Memory B cell (primary cell): ENCODE measurements at places on chromosomes 6 and 20.

DNA sequence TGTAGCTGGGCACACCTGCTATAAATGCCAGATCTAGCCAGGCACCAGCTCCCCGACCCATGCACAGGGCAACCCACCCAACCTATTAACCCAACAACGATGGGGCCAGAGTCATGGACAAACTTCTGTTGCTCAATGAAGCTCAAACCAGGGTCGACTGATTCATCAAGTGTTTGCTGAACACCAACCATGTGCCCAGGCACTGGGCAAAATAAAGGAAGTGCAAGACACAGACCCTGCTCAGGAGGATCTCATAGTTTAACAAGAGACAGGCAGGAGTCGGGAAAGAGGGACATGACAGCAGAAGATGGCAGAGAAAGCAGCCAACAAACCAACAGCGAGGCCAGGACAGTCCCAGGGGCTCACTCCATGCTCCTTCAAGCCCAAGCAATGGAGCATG is 18.8 kb downstream of the KCNK5 start:
- no peak for DNase-seq

DNA sequence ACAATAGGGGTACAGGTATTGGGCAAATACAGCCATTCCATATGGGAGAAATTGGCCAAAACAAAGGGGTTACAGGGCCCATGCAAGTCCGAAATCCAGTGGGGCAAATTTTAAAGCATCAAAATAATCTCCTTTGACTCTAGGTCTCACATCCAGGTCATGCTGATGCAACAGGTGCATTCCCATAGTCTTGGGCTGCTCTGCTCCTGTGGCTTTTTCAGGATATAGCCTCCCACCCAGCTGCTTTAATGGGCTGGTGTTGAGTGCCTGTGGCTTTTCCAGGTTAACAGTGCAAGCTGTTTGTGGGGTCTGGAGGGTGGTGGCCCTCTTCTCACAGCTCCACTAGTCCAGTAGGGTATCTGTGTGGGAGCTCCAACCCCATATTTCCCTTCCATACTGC is 607.1 kb downstream of the MEI4 start:
- DNase-seq, result no peak

DNA sequence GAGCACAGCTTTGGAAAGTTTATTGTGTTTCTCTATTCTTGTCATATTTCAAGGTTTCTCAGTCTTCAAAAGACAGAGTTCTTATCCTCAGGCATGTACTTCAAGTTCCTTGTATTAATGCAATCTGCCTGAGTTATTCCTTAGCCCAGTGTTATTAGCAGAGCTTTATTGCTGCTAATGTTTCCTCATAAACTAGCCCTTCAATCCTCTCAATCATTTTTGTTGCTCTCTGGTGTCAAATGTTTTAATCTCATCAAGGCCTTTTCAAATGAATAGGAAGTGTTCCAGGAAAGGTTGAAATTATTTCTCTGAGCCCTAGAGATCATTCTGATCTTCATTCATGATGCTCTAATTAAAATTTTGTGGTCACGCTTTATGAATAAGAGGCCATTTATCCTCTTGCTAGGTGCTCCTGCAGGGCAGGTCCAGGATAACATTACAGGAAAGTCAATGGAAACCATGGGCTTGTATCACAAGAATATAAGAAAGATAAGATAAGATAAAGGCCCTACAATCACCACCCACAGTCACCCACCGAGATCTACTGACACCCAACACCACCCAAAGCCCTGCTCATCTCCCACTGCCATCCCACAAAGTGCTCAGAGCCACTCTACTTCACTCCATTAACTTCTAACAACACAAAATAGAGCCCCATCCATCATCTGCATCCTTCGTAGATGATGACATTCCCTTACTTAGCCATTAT is 125.9 kb downstream of the COL9A1 start:
- DNase-seq, result no peak

DNA sequence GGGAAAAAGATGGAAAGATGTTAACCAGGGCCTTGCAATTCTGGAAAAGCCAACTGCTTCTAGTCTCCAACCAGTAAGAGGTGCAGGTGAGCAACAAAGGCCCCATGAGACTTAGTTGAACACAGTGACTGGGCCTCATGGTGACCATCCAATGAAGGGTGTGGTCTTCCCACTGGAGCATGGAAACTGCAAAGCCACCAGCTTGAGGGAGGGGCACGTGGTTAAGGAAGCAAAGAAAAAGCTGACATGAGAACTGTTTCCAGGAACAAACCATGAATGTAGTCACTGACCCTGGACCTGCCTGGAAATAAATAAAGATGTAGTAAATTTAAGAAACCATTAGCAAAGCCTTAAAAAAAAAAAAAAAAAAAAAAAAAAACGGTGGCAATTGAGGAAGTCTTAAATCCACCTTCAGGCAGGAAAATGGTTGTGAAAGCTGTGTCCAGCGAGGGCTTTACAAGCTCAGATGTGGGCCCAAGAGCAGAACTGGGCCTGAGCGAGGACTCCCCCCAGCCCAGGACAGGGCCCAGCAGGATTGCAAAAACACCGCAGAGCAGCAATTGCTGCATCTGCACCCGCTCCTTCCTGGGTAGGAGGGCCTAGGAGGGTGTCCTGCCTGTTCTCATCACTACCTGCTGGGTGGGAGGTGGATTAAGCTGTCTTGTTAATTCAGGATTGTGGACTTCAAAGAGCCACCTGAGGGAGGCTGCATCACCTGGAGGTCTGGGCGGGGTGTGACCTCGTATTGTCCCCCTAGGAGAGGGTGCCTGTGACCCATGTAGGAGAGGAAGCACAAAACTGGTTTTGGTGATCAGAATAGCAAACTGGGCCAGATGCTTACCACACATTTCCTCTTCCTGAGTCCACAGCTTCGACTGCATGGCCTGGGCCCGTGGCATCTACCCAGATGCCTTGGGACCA is 10.3 kb downstream of the GFRA4 start:
- DNase-seq, result no peak

DNA sequence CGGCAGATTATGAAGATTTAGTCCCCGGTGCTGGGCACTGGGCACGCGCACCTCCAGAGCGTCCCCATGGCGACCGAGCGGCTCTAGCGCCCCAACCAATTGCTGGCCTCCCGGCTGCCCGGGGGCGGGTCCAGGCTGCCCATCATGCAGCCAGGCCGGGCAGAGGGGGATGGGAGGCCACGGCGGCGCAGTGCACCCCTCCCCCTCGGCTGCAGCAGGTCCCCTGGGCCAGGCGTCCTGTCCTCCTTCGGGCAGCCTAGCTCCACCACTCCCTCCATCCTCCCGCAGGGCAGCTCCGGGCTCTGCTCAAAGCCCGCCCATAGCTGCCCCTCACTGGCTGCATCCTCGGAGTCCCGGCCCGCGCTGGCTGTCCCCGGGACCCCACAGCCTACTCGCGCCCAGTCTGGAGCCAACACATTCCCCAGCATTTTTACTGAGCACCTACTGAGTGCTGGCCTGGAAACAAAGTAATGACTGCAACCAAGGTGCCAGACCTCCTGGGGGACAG is 99.4 kb downstream of the ASXL1 start:
- DNase-seq, result no peak

DNA sequence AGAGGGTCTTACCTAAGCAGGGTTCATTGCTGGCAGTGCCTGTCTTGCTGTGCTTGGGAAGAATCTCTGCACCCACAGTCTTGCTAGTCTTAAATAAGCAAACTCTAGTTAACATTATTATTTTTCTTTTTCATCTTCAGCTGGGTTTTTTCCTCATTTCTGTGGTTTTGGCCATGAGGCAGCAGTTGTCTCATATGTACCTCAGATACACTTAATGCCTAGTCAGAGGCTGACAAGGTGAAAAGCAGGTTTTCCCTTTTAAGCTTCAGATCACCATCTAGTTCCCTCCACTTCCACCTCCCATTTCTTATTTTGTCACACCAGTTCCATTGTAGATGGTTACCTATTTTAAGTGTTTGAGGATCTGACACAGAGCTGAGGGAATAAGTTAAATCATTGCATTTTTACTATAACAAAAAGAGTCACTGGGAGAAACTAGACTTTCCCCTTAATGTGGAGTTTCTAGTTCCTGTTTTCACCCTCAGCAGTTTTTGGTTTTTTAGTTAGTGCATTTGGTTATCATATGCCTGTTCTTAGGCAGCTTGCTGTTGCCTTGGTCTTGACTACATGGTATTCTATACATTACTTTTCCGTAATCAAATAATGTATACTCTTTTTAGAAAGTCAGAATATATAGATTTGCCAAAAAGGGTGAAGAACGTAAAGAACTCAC is 46.0 kb downstream of the AFDN start:
- no peak for DNase-seq

GRCh38 chr20:1939270-1939595 is 44.0 kb downstream of the SIRPA start:
- no peak for DNase-seq

DNA sequence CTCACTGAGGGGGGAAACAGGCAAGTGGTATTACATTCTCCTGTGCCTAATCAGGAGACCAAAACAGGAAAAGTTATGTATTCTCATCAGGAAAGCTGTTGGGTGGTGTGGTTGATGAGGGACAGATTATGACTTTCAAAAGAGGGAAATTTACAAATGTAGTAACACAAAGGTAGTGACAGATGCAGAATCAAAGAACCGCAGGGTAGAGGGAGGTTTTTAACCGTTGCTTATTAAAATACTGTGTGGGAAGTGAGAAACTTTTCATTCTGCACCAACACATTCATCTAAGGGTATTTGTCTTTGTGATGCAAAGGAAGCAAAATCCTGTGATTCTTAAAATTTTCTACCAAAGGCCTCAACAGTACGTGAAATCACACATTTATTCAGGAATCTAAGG is 288.2 kb upstream of the MAN1A1 start:
- DNase-seq, result no peak

DNA sequence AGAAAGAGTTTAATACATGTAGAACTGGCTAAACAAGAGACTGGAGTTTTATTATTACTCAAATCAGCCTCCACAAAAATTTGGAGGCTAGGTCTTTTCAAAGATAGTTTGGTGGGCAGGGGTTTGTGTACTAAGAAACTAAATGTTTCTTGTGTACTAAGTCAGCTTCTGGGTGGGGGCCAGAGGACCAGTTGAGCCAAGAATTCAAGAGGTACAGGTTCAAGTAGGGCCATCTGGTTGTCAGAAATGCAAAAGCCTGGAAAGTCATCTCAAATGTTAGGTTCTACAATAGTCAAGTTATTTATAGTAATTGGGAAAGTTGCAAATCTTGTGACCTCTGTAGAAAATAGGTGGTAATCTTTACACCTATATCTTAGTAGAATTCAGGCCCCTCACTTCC is 51.7 kb downstream of the CEP43 start:
- no peak for DNase-seq

DNA sequence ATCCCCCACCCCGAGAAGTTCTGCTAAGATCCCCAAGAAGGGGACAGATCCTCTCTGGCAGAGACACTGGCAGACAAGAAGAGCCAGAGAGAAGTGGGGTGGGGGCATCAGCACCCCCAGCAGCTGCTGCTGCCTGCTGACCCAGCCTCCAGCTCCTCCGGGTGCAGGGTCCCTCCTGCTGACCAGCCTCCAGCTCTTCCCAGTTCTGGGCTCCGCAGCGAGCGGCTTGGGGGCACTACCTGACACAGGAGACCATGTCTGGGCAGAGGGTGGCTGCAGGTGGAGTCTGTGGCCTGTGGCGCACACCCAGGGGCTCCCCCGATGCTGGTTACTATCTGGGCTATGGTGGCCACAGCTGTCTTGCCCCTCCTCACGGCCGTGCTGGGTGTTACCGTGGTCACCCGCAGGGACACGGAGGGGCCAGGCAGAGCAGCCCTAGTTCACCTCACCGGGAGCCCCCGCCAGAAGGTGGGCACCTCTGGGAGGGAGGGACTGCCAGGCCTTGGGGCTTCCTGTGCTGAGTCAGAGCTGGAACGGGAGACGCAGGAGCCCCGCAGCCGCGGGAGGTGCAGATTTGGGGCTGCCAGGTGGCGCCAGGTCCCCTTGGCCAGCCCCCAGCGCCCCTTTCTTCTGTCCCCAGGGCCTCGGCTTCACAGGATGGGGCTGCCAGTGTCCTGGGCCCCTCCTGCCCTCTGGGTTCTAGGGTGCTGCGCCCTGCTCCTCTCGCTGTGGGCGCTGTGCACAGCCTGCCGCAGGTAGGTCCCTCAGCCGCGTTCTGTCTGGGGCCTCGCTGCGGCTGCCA is 630 bp downstream of the LIME1 start:
- DNase-seq, result peak; percentile 38

DNA sequence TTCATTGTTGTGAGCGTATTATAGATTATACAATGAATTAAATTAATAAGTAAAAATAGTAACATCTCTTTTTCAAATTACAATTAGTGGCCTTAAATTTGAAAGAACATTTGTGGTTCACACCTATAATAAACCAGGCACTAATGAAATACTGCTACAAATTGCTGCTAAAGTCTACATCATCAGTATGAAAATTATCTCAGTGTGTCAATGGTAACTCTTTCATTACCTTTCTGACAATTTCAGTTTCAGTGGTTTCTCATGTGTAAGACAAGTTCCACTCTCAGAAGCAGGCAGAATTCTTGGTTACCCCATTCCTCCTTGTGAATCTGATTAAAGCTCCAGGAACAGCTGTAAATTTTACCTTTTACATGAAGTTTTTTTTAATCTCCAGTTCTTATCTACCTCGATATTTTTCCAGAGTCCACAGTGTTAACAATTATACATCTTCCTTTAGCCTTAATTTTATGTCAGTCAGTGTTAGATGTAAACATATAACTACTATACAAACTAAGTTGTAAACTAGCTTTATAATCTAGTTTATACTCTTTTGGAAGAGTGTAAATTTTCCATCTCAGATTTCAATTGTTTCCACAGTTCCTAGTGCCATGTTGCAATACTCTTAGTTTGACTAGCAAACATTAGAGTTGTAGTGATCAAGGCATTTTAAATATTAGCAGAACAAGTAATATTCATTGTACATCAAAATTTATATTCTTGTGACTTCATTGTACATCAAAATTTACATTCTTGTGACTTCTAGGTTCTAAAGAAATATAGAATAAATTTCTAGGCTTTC is 1038.4 kb downstream of the EPHA7 start:
- DNase-seq, result no peak

- peak; percentile 36 for DNase-seq
Measured at GRCh38 chr6:36851149-36851614, 11.9 kb upstream of the CPNE5 start.

- DNase-seq, result no peak
Measured at GRCh38 chr6:139262519-139263300, 29.1 kb downstream of the TXLNB start.

DNA sequence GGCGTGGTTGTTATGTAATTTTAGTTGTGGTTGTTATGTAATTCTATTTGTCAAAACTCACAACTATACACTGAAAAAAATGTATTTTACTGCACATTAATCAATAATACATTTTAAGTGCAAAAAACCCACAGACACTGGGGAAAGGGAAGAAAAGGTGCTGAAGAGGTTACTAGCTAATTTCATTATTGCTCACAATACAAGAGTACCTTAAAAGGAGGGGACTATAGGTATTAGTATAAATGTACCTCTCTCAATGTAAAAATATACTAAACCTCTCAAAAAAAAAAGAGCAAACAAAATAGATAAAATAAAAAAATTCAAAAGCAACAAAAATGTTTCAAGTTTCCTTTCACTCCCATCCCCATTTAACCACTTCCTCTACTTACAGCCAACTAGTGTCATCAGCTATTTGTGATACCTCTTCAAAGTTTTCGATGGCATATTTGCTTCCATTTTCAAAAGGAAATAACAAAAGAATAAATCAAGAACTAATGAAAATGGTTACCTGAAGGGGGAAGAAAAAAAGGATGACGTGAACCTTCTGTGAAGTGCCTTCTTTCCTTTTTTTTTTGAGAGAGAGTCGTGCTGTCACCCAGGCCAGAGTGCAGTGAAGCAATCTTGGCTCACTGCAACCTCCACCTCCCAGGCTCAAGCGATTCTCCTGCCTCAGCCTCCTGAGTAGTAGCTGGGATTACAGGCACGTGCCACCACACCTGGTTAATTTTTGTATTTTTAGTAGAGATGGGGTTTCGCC is 30.2 kb downstream of the RANBP9 start:
- no peak for DNase-seq

- DNase-seq, result no peak
Measured at GRCh38 chr6:85008296-85009009, 244.1 kb upstream of the TBX18 start.
